IPS DF 6.9 (cell line): ENCODE measurements at places on chromosomes 11 and 22.
A peak's percentile ranks its signal among the peaks of the same experiment; 100 is the strongest.

GRCh38 chr11:65207918-65208784, 26.4 kb downstream of the CAPN1 start:
- no peak for DNase-seq

DNA sequence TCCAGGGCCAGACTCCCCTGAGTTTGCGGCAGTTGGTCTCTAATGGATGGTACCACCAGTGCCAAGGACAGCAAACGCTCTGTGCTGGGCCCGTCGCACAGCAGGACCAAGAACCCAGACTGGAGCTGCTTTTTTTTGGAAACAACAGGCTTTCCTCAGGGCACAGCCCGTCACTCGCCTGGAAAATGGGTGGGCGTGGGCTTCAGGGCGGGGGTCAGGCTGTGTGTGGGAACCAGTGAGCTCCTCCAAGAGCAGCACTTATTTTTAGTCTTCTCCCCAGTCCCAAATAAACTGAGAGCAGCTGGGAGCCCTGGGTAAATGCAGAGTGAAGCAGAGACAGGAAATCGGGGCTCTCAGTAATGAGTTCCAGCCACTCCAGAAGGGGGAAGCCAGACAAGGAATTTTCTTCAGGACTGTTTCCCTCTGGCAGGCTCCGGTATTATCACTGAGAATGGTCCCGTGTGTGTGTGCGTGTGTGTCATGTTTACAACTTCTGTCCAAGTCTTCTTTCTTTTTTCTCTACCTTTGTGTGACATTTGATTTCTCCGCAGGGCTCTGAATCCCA, 63.0 kb downstream of the PPFIBP2 start:
- no peak for DNase-seq

- no peak for DNase-seq
These were observed 14.6 kb downstream of the IL10RA start for GRCh38 chr11:118000850-118001228.

DNA sequence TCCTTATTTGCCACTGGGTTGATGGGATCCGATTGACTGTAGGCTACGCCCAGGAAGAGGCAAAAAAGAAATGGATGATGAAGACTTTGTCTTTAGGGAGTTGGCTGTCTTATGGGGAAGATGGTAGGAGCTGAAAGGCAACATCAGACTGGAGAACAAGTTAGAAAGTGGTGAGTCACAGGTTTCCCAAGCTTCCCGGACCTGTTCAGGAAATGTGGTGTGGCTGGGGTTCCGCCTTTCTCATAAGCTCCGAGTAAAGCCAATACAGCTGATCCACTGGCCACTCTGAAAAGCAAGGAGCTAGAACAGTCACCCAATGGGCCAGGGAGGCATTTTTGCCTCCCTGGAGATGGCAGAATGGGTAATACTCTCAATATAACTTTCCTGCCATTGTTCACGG, 194.5 kb downstream of the SNX19 start:
- no peak for DNase-seq

GRCh38 chr11:59598961-59599360, 16.6 kb downstream of the OSBP start:
- DNase-seq = no peak

GRCh38 chr11:27619763-27620335, 80.4 kb downstream of the BDNF start:
- no peak for DNase-seq

DNA sequence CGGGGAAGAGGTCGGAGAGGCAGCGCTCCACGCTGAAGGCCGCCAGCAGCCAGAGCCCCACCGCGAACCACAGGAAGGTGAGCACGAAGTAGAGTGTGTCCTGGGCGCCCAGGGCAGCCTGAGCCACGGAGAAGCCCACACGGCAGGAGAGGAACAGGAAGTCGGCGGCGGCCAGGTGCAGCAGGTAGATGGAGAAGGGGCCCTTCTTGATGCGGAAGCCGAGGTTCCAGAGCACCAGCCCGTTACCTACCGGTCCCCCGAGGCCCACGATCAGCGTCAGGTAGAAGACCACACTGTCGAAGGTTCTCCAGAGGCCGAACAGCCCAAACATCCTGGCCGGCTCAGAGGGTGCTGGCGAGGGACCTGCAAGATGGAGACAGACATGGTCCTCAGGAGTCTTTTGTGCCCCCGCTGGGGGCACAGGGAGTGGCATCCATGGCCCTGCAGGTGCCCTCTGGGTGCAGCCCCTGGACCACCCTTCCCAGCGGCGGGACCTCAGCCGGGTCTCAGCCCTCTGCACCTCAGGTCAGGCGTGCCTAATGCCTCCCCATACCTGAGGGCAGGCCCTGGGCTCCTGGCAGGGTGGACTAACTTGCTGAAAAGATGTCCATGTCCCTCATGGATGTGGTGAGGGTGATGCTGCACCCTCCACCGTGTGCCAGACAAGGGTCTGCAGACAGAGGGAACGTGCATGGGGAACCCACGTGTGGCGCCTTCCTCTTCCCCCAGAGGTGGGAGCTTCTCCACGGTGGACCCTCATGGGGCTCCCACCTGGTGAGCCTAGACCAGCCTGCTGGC, at the start of gene MRGPRG:
Gene MRGPRG, minus strand, starts transcription at position 331 of the 798 bp plus-strand sequence. Its CDS starts 0 bp downstream, at position 331.
- DNase-seq = no peak

DNA sequence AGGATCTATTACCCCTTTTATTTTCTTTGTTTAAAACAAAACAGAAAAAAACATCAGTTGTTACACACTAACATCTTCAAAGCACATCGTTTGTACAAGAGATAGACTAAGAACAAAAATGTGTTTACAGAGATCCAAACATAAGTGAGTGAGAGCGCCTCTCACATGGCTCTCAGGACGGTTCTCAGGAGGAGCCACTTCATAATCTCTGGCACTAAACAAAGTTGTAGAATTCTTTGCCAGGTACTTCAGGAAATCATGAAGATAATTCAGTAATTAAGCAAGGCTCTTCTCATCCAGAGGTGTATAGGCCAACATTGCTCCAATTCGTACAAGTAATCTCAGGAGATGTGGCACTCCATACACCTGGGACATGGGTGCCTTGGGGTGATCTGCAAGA, 29.8 kb downstream of the PDE3B start:
- DNase-seq = no peak

DNA sequence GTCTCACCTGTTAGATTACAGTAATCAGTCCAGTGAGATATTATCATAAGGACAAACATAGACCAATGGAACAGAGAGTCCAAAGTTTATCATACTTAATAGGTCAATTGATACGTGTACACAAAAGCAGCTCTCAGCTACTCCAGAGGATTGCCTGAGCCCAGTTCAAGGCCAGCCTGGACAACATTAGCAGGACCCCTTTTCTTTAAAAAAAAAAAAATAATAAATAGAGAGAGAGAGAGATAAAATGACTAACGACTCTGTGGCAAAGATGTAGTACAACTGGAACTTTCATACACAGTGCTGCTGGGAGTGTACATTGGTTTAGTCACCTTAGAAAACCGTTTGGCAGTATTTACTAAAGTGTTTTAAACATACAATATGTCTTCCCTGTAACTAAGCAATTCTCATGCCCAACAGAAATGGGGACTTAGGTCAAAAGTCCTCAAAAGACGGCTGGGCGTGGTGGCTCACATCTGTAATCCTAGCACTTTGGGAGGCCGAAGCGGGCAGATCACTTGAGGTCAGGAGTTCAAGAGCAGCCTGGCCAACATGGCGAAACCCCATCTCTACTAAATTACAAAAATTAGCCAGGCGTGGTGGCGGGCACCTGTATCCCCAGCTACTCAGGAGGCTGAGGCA, 10.6 kb downstream of the SNX32 start:
- no peak for DNase-seq

GRCh38 chr22:41052661-41053490, 39.5 kb upstream of the EP300 start:
- DNase-seq = no peak

DNA sequence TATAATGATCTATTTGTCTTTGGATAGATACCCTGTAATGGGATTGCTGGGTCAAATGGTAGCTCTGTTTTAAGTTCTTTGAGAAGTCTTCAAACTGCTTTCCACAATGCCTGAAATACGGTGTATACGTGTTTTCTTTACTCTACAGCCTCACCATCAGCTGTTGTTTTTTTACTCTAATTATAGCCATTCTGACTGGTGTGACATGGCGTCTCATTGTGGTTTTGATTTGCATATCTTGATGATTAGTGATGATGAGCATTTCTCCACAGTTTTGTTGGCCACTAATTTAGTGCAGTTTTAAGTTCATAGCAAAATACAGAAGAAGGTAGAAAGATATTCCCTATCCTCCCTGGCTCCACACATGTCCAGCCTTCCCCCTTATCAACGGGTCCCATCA, 26.3 kb upstream of the VPREB1 start:
- no peak for DNase-seq

DNA sequence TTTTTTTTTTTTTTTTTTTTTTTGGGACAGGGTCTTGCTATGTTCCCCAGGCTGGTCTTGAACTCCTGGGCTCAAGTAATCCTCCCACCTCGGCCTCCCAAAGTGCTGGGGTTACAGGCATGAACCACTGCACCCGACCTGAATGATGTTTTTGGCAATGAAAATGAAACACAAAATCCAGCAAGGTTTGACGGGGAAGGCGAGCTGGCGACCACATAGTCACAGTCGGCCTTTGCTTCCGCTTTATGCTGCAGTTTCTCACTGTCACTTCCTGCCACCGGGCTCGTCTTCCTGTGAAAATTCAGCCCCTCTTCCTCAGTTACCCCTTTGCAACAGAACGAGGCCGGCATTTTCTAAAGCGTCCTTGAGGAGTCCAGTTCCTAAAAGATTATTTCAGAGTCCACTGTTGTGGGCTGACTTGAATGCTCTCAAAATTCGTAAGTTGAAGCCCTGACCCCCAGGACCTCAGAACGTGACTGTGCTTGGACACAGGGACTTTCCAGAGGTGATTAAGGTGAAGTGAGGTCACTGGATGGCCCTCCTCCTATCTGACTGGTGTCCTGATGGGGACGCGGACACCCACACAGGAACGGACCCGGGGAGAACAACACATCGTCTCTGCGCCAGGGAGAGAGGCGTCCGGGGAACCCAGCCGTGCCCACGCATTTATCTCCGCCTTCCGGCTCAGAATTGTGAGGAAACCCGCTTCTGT, 2.9 kb upstream of the BID start:
- DNase-seq = no peak

DNA sequence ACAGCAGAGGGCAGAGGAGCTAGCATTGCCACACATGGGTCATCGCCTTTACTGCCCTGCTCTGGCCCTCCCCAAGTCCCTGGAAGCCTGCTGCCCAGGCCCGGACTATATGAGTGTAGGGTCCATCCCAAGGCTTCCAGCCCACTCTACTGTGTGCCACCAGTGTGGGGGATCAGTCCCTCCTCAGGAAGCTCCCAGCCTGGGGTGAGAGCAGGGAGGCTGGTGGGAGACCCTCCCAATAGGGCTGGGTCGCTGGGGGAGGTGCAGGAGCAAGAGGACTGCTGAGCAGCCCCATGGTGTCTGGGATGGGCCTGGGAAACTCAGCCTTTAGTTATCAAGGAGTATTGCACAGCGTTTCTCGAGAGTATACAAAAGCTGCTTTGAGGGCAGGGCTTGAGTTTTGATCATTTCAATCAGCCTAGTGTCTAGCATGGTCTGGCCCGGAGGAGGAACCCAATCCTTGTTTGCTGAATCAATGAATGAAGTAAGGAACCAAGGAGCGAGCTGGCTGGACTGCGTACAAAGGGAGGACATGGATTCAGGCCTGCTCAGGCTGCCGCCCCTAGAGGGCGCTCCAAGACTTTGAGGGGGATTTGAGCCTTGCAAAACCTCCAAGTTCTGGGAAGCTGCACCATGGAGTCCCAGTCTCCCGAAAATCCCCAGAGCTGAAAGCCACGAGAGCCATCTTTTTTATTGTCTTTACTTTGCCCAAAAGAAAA, 89.0 kb upstream of the PARVA start:
- DNase-seq = peak; percentile 85
